Activated T-helper 17 cell treated with anti-CD3 and anti-CD28 coated beads, Interleukin-2, amount 50 U/mL, for 72 hours (primary cell): ENCODE measurements at places on chromosomes 3 and 15.

GRCh38 chr3:43998370-43998835 is 243.3 kb upstream of the TOPAZ1 start:
- ATAC-seq = no peak

GRCh38 chr15:94509259-94509658 is 277.9 kb downstream of the MCTP2 start:
- ATAC-seq = no peak

DNA sequence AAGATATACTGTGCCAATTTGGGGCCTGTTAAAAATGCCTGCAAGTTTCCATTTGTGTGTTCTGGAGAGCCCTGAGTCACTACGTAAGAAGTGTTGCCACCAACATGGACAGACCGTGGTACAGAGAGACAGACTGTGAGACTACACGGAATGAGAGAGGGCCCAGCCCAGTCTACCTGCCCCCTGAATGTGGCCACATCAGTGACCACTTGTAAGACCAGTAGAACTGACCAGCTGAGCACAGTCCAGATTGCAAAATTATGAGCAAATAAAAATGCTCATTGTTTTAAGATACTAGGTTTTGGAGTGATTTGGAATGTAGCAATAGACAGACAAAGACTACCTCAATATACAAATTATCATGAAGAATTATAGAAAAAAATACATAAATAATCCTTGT is 42.0 kb downstream of the ATR start:
- no peak for ATAC-seq

DNA sequence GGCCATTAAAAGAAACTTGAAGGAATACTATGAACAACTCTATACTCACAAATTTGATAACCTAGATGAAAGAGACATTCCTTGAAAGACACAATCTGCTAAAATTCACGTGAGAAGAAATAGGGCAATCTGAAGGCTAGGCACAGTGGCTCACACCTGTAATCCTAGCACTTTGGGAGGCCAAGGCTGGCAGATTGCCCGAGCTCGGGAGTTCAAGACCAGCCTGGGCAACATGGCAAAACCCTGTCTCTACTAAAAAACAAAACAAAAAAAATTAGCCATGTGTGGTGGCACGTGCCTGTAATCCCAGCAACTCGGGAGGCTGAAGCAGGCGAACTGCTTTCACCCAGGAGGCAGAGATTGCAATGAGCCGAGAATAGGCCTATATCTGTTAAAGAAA is 104.8 kb downstream of the HES1 start:
- no peak for ATAC-seq

GRCh38 chr3:122560680-122561079 is 3.4 kb downstream of the PARP9 start:
- ATAC-seq = peak; percentile 44

GRCh38 chr15:88438181-88438580 is 29.0 kb downstream of the MRPL46 start:
- no peak for ATAC-seq
